ENCODE measurements at places on chromosomes 12 and 14.

GRCh38 chr12:70045514-70045913 lies 197.7 kb upstream of the CNOT2 start:
- DNase-seq, result no peak

- no peak for DNase-seq
Measured at GRCh38 chr12:4416276-4416675, 29.3 kb downstream of the FGF6 start.

DNA sequence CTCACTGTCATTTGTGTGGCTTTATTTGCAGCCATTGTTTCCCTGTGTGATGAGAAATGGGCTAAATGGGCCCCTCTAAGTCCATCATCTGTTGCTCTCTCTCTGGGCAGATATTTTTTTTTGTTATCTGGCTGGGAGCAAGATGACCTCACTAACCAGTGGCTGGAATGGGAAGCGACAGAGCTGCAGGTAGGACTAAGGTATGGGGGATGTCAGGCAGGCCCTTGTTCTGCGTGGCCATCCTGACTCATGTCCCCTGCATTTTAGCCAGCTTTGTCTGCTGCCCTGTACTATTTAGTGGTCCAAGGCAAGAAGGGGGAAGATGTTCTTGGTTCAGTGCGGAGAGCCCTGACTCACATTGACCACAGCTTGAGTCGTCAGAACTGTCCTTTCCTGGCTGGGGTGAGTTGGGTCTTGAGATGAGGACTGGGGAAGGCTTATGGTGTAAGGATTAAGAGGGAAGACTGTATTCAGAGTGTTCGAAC lies 1.3 kb downstream of the MARS1 start:
- DNase-seq, result no peak

DNA sequence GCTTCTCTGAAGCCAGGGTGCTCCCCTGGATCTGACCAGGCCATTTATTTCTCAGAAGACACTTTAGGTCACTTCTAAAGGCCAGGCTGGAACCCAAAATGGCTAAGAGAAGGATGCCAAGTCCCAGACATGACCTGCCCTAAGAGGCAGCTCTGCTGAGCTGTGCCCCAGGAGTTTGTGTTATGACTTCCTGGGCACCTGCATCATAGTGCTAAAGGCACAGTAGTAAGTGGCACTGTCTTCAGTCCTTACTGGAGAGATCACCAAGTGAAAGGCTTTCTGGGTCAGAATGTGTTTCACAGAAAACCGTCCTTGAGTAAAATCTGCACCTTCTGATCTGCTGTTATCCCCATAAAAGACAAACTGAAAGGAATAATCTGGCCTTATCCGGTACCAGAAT lies 120.2 kb downstream of the DAD1 start:
- no peak for DNase-seq

- no peak for DNase-seq
Measured at GRCh38 chr12:72111706-72112105, 160.5 kb upstream of the TRHDE start.

DNA sequence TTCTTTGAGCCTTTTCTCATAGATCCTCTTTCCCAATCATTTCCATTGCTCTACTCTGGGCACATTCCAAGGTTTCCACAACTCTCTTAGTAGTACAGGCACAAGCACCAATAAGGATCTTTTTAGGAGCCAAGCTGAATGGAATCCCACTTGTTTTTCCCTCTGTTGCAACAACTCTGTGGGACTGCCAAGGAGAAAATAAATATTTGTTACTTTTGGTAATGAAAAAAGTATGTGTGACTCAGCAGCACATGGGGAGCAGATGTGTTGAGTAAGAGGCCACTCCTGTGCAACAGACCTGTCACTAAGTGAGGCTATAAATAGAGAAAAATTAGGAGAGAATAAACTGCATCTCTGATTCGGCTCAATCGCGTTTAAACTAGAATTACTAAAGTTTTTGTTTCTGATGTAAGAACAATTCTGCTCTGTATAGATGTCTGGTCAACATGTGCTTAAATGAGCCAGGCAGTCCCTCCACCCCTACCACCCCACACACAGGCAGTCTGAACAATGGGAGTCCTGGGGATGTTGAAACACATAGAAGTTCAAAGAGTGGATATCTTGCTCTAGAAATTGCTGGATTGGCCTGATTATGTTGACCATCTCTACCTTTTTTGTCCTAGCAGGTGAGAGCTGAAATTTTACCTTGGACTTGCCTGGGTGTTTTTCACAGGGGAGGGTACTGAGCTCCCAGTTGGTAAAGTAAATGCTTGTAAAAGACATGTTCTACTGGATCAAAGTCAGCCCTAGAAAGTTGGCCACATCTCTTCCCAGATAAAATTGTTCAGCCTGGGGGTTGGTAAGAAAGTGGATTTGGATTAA lies 244.3 kb upstream of the NOVA1 start:
- DNase-seq, result no peak

GRCh38 chr12:11863478-11863906 lies 207.2 kb upstream of the BCL2L14 start:
- DNase-seq, result no peak

DNA sequence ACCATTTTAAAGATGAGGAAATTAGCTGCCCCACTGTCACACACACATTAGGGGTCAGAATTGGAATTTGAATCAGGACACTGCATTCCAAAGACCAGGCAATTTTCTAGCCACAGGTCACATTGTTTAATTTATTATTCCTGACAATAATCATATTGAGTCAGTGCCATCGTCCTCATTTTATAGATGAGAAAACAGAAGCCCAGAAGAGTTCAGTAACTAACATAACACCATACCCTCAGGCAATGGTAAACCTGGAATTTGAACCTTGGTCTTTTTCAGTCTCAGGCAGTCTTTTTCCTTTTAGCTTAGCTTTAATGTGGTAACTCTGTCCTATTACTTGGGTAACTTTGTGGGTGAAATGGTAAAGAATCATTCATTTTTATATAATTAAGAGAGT lies 330.3 kb upstream of the SYT1 start:
- DNase-seq, result no peak

GRCh38 chr14:61563880-61564617 lies 131.3 kb upstream of the HIF1A start:
- DNase-seq, result no peak

GRCh38 chr12:118472940-118473339 lies 96.6 kb downstream of the SUDS3 start:
- no peak for DNase-seq

GRCh38 chr14:26775765-26776563 lies 178.1 kb upstream of the NOVA1 start:
- no peak for DNase-seq

DNA sequence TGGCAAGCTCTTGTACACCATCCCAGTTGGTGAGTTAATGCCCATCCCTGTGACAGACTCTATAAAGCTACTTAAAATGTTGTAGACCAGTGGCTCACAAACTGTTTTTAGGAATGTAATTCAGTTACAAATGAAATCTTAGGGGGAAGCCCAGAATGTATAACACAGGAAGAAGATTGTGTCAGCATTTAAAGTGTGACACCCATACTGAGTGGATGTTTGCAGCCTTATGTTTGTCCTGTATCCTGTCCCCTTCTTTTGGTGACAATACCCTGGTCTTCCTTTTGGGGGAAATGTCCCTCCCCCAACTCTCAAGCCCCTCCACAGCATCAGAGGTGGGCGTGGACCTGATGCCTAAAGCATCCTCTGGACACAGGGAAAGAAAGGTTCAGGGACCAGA lies 47.6 kb upstream of the FAM222A start:
- DNase-seq, result no peak

- no peak for DNase-seq
Measured at GRCh38 chr14:21923820-21924219, 250.2 kb upstream of the OR4E1 start.

DNA sequence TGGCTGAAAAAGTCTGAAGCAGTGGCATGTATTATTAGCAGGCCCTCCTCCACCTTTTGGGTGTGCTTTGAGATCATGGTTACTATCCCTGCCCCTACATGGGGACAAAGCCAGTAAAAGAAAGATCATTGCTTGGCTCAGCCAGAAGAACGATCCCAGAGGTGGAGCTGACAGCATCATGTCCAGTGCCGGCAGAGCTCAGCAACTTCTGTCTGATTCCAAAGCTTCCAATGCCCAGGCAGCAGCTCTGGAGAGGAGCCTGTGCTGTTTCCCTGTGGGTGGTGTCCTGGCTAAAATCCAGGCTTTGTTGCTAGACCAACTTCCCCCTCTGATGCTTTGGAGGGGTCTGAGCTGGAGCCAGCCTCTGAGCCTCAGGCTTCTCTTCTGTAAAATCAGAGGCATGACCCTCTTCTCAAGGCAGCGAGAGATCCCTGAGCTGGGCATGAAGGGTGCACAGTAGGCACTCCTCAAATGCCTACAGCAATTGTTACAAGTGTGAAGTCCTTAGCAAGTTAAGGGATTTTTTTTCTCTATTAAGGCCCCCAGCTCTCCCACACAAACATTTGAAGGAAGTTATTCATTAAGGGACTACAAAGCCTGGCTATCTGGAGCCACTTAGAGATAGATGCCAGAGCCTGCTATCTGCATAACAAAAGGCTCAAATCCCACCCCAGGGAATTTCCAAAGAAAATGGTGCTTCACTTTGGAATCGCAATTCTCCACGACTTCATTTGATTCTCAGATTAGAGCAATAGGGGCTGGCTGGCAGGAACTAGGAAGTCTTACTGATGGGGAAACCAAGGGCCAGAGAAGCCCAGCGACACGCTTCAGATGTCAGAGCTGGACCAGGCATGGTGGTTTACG lies 10.9 kb upstream of the GSC start:
- DNase-seq, result no peak

DNA sequence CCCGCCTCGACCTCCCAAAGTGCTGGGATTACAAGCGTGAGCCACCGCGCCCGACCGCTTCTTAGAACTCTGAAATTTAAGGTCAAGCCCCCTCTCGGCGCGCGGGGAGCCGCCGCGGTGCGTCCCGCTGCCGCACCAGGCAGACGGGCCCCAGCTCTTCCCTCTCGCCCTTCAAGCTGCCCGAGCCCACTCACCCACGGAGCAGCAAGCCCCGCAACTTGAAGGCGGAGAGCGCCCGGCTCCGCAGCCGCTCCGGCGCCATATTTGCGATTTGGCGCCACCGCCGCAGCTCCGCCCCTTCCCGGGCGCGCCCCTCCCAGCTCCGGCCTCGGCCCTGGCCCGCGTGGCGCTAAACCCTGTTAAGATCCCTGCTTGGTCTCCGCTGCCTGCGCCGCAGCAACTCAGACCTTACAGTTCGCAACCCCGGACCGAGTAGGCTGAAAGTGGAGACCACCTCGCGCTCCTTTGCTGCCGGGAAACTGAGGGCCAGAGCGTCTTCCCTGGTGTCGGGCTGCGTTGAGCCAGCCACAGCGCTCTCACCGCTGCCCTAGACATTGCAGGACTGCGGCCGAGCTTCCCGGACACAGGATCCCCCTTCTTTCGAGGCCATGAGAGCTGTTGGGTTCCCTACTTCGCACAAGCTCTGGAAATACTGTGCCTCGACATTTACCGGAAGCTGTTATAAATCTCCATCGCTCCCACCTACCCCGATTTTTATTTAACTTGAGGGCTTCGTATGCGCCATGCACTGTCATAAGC lies at the start of gene POLE2:
Gene POLE2, minus strand, starts transcription at position 273 of the 759 bp plus-strand sequence. Its CDS starts 11 bp downstream, at position 262.
- DNase-seq, result peak; percentile 64

DNA sequence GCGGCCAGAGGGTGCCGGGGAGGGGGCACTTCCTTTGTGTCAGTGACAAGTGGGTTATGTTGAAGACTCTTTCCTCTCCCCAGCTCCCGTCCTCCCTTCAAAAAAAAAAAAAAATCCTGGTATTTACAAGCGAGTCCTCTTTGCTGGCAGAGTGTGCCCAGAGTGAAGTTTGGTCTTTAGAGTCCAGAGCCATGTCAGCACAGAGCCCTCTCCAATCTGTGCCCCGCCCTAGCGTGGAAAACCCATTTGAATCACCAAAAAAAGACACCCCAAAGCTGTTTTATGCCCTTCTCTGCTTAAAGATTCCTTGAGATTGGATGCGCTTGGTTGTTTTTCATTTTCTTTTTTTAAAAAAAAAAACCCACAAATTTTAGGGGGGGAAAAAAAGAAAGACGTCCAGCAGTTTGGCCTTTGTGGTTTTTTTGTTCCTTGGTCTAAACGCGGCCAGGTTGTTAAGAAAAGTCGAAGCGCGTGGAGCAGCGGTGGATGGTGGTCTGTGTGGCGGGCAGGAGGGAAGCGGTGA lies 3.3 kb downstream of the NKX2-1 start:
- DNase-seq, result no peak

DNA sequence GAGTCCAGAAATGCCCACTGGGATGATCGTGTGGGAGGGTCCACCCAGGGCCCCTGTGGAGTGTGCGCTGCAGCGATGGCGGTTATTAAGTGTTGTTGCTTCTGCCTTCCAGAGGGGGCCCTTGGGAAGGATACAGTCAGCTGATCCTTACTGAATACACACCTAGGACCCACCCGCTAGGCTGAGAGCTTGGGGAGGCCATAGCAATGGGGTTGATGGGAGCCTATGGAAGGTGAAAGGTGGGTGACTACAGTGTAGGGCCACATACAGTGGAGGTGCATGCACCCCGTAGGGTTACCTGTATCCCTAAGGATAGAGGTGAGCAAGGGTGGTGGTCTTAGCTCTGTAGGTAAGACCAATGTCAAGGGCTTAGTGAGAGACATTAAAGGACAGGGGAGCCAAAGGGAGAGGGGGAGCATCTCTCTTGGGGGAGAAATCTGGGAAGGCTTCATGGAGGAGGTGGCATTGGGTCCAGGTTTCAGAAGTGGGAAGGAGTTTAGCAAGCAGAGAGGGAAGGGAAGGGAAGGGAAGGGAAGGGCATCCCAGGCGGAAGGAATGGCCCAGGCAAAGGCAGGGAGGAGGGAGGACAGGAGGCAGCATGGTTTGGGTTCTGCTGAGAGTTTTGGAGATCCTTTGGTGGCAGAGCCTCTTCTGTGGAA lies 73.1 kb upstream of the RIN3 start:
- no peak for DNase-seq

DNA sequence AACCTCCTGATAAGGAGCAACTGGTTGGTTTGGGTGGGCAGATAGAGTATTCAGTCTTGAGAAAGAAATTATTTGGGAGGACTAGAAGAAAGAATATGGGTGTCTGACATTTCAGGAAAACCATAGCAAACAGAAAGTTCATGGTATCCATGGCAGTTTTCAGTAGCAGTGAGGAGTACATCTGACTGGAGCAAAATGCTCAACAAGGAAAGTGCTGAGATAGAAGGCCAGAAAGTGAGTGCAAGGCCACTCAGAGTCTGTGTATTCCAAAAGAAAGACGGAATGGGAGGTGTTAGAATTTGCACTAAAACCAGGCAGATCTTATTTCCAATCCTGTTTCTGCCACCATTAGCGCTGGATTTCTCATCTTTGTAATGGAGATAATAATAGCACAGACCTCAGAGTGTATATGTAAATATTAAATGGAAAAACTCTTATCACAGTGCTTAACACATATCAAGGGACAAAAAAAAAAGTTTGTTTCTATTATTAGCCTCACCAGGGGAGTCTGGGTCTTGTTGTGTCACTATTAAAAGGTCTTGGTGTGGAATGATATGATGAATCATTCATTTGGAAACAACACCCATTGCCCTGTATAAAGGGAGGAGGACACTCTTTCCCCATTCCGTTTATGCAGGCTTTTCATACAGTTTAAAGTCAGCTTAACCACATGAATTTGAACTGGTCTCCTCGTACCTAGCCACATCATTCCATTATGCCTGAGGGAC lies 349.8 kb downstream of the IPO8 start:
- no peak for DNase-seq

GRCh38 chr14:83133981-83134645 lies 1600.5 kb upstream of the SEL1L start:
- DNase-seq, result no peak

Measured in iPS DF 19.7 (cell line).